Activated CD4-positive, alpha-beta T cell treated with anti-CD3 and anti-CD28 coated beads, Interleukin-2, amount 50 U/mL, for 4 hours (primary cell): ENCODE measurements at places on chromosomes 2 and 18.

DNA sequence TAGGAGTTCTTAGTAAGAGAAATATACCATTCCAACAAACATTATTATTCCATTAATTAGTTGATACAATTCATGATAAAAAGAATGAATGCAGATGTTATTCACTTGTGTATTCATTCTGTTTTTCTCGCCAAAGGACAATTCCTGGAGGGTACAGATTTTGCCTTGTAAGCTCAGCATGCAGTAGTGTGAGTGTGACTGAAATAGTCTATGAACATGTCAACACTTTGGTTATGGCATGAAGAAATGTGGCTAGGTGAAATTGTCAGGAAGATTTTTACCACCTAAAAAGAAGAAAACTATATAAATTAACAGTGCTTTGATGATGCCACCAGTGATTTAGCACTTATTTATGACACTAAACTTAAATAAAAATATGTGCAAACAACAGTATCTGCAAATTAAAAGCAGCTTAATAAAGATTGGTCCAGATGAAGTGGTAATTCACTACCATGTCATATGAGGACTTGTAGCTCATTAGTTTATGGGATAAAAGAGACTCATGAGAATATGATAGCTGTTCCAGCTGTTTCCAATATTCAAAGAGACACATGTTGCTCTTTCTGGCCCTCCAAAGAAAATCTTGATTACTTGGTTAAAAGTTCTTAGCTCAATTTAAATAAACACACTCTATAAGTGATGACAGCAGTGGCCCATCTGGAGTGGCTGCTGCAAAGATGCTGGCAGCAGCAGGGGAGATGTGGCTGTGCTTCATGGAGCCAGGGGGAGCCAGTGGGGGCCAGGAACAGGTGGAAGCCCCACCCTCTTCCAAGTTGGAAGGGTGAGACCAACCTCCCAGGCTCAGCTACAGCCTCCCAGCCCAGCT lies 165.0 kb downstream of the CDH19 start:
- DNase-seq = no peak

GRCh38 chr18:23172591-23173380 lies 37.5 kb downstream of the CABLES1 start:
- no peak for DNase-seq

DNA sequence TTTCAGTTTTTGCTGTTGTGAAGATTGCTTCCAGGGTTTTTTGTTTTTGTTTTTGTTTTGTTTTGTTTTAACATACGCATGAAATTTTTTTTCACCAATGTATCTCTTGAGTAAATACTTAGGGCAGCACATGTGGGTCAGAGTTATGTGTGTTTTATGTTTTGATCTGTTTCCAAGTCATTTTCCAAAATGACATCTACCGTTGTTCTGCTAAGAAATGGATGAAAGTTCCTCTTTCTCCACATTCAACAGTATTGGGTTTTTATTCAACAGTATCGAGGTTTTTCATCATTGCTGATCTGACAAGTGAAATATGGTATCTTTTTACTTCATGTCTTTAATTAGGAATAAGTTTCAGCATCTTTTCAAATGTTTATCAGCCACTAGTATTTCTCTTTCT lies 16.7 kb downstream of the RNF144A start:
- no peak for DNase-seq

DNA sequence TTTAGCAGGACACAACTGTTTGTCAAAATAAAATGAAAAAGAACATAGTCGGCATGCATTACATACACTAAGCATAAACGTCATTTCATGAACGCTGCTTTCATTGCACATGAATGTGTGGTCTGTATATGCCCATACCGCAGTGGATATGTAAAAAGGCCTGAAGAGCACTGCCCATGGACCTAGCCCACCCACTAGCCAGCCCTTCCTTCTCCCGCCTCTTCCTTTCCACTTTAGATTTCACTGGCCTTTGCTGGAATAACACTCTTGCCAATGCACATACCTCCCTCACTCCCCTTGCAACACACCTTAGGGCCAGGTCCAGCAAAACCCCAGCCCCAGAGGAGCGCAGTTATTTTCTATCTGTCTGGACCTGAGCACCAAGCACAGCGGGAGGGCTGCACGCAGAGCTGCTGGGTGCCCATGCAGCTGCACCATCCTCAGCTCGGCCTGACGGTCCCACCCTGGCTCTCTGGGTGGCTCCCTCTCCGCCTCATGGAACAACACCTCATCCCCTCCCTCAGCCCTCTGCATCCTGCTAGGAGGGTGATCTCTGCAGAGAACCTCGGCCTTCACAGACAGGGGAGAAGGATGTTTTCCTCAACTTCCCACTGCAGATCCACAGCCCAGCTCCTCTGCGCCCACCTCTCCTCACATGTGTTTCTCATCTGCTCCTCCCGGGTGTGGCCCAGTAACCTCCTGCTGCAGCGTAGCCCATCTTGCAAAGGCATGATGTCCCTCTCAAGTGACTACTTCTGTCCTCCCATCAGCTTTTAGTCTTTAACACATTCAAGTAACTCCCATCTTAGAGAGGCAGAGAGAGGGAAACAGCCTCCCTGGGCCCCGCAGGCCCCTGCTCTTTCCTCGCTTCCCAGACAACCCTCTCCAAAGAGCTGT lies 72.7 kb downstream of the FBXO15 start:
- DNase-seq = no peak

- DNase-seq = no peak
Observed at GRCh38 chr2:51153236-51153635, 121.3 kb upstream of the NRXN1 start.

GRCh38 chr2:108587621-108588020 lies 53.4 kb downstream of the LIMS1 start:
- no peak for DNase-seq

- no peak for DNase-seq
Observed at GRCh38 chr2:169732583-169733358, 861 bp upstream of the KLHL23 start.

DNA sequence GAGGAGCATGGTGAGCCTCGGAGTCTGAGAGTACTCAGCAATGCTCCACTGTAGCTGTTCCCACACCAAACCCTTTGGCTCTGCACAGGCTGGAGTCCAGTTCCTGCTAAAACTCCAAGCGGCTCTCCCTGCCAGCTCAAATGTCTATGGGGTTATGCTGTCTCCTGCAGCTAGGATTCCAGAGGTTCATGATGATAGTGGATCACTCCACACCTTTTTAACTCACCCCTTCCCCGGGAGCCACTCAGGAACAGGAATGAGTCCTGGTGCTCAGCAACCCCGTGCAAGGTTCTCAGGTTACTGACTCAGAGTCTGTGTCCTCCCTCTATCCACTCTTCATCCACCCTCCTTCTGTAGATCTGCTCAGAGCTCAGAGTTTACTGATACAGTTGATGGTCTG lies 410.0 kb downstream of the CDH19 start:
- DNase-seq = no peak

GRCh38 chr2:164796999-164797398 lies 44.6 kb downstream of the COBLL1 start:
- DNase-seq = no peak

- DNase-seq = no peak
Observed at GRCh38 chr2:181904022-181904632, 12.6 kb downstream of the ITPRID2 start.

DNA sequence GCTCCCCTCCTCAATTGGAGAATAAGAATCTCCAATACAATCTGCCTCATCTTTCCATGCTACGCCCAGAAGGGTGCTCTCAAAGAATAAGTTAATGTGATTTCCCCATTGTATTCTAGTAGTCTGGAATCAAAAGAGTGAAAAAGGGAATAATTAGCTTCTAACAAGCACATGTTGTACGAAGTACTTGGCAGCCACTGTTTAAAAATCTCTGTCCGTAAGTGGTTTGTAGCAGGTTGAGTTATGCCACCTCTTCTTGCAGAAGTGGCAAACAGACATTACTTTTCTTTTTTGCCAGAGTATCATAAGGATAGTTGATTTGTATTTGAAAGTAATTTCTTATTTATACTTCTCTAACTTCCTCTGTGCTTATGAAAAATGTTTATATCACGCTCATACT lies 184.7 kb downstream of the CD226 start:
- DNase-seq = no peak

GRCh38 chr2:218961651-218962570 lies 2.4 kb downstream of the CDK5R2 start:
- DNase-seq = no peak

GRCh38 chr2:228474466-228474865 lies 293.0 kb upstream of the SPHKAP start:
- DNase-seq = no peak

GRCh38 chr2:164992818-164993217 lies 37.5 kb upstream of the SLC38A11 start:
- no peak for DNase-seq

- no peak for DNase-seq
Observed at GRCh38 chr2:105961599-105962146, 217.0 kb downstream of the NCK2 start.

DNA sequence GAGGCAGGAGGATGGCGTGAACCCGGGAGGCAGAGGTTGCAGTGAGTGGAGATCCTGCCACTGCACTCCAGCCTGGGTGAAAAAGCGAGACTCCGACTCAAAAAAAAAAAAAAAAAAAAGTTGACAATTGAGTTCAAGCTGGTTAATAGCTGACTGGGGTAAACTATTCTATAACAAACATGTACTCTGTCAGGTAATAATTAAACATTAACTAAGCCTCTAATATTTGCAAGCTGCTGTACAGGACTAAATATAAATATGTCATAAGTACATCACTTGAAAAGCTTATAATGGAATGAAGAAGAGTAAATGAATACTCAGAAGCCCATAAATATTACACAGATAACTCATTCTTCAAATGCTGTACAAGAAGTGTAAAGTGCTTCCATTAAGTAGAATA lies 190.4 kb upstream of the CRIM1 start:
- no peak for DNase-seq

GRCh38 chr2:105541189-105542050 lies 142.6 kb upstream of the FHL2 start:
- no peak for DNase-seq

GRCh38 chr2:221896505-221897151 lies 324.5 kb upstream of the EPHA4 start:
- no peak for DNase-seq

DNA sequence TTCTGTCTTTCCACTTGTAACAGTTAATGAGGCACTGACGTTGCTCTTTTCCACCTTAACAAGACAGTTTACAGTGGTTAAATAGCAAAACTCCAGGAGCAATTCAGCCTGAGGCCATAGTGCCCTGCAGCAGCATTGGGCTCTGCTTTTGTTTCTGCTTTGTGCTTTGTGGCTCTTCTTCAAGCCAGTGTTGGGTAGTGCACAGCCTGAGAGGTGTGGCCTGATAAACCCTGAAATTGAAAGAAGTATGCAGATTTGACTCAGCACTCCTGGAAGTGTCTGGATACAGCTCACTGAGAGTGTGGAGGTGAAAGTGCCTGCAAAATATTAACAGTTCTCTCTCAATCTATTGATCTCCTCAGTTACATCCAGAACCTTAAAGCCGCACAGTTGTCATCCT lies 63.0 kb downstream of the STK25 start:
- no peak for DNase-seq

DNA sequence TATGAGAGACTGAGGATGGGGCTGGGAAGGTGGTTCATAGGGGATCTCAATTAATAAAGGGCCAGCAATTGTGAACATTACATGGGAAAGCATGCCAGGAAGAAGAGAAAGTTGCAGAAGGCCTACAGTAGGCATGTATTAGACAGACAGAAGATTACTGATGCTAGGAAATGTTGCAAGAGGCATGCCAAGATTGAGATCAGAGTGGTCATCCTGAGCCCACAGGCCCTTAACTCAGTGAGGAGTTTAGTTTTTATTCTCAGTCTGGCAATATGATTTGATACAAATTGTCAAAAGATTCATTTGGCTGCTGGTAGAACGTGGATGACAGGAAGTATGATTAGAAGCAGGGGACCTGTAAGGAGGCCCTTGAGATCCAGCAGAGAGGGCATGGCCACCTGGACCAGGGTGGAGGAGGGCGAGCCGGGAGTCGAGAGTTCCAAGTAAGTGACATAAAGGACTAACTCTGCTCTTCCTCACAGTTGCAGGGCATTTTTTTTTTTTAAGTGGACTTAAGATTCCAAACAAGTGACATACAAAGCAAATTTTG lies 54.9 kb downstream of the EPHA4 start:
- no peak for DNase-seq

- no peak for DNase-seq
Observed at GRCh38 chr2:26114151-26114550, 58.7 kb upstream of the GAREM2 start.

DNA sequence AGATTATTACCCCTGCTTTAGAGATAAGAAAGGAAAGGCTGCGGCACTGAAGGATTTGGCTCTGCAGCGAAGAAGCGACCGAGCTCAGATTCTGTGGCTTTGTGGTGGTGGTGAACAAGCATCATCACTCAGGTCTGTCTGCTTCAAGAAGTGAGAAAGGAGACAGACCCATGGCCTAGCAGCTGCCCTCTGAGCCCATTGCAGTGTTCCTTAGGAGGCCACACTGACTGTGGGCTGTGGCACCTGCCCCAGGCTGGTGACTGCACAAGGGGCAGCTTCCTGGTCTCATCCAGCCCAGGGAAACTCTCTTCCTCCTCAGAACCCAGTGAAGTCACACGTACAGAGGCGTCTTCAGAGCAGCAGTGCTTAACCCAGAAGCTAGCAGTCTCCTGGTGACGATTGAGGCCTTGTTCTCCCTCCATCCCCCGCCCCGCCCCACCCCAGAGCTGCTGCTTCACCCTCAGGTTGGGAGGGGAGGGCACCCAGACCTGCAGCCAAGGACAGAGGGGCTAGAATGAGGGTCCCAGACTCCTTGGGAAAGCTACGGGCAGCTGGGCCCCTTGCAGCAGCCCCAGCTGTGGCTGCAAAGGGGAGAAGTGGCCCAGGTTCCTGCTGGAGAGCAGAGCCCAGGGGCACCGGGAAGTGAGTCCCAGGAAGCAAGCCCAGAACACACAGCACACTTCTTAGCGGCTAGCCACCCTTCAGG lies 22.2 kb downstream of the BIN1 start:
- no peak for DNase-seq

GRCh38 chr2:217478831-217479455 lies 523.9 kb downstream of the TNS1 start:
- DNase-seq = no peak

GRCh38 chr2:27888790-27889189 lies 1.4 kb downstream of the RBKS start:
- no peak for DNase-seq

DNA sequence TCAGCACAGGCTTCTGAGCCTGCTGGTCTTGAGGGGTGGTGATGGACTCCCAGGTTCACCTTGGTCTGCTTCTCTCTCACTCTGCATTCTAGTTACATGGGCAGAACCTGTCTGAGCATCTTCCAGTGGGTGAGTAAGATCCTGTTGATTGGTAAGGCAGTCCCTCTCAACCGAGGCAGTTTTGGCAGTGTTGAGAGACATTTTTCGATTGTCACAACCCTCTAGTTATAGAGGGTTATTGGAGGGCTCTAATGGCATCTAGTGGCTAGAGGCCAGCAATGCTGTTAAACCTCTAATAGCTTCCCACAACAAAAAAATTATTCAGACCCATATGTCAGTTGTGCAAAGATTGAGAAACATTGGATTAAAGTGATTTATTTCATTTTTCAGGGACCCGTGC lies 9.3 kb upstream of the MGAT5 start:
- DNase-seq = no peak

GRCh38 chr2:42139101-42139500 lies 30.1 kb upstream of the EML4 start:
- no peak for DNase-seq
